ENCODE measurements at places on chromosomes 6 and 20.

DNA sequence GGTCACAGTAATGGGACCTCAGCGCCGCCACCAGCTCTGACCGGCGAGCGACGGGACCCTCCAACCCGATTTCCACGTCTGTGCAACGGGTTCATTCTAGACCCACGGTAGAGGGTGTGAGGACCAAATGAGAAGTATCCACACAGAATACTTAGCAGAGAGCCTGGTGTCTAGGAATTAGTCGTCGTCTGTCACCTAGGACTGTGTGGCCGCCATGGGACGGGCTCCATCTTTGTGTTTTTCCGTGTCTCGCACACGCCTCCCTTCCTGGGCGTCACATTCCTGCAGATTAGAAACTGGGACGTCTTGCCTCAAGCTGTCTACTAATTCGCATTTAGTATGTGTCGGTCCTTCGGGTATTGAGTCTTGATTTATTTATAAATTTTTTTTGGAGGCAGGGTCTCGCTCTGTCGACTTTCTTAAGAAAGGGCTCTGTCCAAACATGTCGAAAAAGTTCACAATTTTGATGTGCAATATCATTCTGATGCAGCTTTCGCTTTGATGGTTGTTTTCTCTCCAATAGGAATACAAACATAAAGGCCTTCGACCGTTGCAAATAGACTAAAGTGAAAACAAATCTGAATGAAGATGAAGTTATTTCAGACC, 563 bp downstream of the MGME1 start:
- H3K36me3 ChIP-seq: no peaks in the 10 kb centered on the region
- peaks cover 9% of the 10 kb centered on the region for H3K4me1 ChIP-seq
- peak overlapping the region; percentile 77 for H3K27ac ChIP-seq
- H3K4me3 ChIP-seq: peak overlapping the region; percentile 71
- peak; percentile 70 for DNase-seq

- DNase-seq: peak; percentile 24
- no peak overlapping the region for H3K4me3 ChIP-seq
- peaks cover 51% of the 10 kb centered on the region for H3K27me3 ChIP-seq
- no peaks in the 10 kb centered on the region for H3K4me1 ChIP-seq
- no peak overlapping the region for H3K27ac ChIP-seq
Observed at GRCh38 chr6:29702519-29703103, 20.6 kb upstream of the HLA-F start.

GRCh38 chr6:119339941-119340456, 9.6 kb downstream of the MAN1A1 start:
- no peaks in the 10 kb centered on the region for H3K4me1 ChIP-seq
- no peaks in the 10 kb centered on the region for H3K36me3 ChIP-seq
- H3K4me3 ChIP-seq: no peak overlapping the region
- DNase-seq: peak; percentile 13
- no peak overlapping the region for H3K27ac ChIP-seq

DNA sequence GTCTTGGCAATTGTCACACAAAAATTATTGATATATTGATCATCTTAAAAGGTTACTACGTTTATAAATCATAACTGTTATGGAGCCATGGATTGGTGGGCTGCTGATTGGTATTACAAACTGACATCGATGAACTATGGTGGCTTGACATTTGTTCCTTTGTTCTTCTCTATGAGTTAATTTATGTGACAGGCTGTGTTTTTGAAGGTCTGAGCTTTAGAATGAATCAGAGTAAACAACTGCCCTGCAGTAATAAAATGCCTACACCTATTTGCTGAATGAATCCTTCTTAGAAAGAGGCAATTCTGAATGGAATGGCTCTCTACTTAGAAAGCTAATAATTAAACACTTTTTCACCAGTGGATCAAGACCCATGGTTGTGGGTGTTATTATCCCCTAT, 506.3 kb upstream of the SPTLC3 start:
- no peak for DNase-seq
- H3K4me1 ChIP-seq: no peaks in the 10 kb centered on the region
- no peak overlapping the region for H3K27ac ChIP-seq
- H3K27me3 ChIP-seq: no peaks in the 10 kb centered on the region

- H3K4me1 ChIP-seq: no peaks in the 10 kb centered on the region
- H3K27ac ChIP-seq: no peak overlapping the region
- no peaks in the 10 kb centered on the region for H3K36me3 ChIP-seq
- no peaks in the 10 kb centered on the region for H3K27me3 ChIP-seq
- no peak for DNase-seq
Observed at GRCh38 chr6:20946890-20947289, 412.6 kb downstream of the CDKAL1 start.

DNA sequence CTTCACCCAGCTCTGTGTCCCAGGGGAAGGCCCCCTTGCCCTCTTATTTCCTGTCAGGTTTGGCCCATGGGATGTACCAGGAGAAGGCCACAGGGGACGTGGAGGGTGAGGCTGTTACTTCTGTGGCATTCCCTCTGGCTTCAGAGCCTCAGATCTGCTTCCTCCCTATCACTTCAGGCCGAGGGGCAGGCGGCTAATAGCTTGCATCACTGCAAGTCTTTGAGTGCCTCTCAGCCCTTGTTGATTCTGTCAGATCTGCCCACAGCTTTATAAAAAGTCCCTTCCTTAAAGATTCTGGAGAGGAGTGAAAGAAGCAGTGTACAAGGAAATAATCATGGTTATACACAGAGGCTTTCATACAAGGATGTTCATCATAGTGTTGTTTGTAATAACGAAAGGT, 86.9 kb downstream of the LRFN2 start:
- H3K36me3 ChIP-seq: no peaks in the 10 kb centered on the region
- peaks cover 47% of the 10 kb centered on the region for H3K27me3 ChIP-seq
- no peak overlapping the region for H3K4me3 ChIP-seq
- H3K27ac ChIP-seq: no peak overlapping the region
- no peaks in the 10 kb centered on the region for H3K4me1 ChIP-seq

DNA sequence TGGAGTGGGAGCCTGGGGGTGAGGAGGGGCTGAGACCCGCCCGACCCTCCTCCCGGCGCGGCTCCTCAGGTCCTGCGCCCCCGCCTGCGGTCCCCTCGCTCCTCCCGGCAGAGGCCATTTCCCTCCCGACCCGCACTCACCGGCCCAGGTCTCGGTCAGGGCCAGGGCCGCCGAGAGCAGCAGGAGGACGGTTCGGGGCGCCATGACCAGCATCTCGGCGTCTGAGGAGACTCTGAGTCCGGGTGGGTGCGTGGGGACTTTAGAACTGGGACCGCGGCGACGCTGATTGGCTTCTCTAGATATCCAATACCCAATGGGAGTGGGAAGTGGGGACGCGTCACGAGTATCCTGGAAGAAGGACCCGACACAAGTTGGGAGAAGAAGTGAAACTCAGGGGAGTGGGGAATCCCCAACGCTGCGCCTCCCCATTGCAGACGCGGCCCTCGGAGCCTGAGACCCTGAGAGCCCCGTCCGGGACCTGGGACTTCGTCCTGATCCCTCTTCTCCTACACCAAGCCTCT, at the start of gene HLA-B:
Gene HLA-B, minus strand, starts transcription at position 234 of the 521 bp plus-strand sequence. Its CDS starts 21 bp downstream, at position 213.
- peak; percentile 98 for DNase-seq
- no peak within 1 kb of the TSS for H3K27ac ChIP-seq
- peaks cover 17% of the 10 kb centered on the region for H3K36me3 ChIP-seq
- peak within 1 kb of the TSS; percentile 79 for H3K4me3 ChIP-seq

GRCh38 chr6:141077355-141078333, 1055.1 kb upstream of the GJE1 start:
- no peaks in the 10 kb centered on the region for H3K27me3 ChIP-seq
- no peak overlapping the region for H3K4me3 ChIP-seq
- H3K4me1 ChIP-seq: no peaks in the 10 kb centered on the region
- DNase-seq: peak; percentile 11

- H3K4me1 ChIP-seq: peaks cover 10% of the 10 kb centered on the region
- H3K36me3 ChIP-seq: no peaks in the 10 kb centered on the region
- DNase-seq: no peak
- no peak overlapping the region for H3K4me3 ChIP-seq
Observed at GRCh38 chr6:108839083-108839642, 9.1 kb upstream of the ARMC2 start.

- H3K36me3 ChIP-seq: no peaks in the 10 kb centered on the region
- no peak overlapping the region for H3K4me3 ChIP-seq
- no peak for DNase-seq
- no peaks in the 10 kb centered on the region for H3K27me3 ChIP-seq
- H3K4me1 ChIP-seq: no peaks in the 10 kb centered on the region
- H3K27ac ChIP-seq: no peak overlapping the region
Observed at GRCh38 chr6:24484657-24485323, 4.6 kb downstream of the GPLD1 start.

GRCh38 chr20:49724408-49725223, 10.9 kb upstream of the B4GALT5 start:
- H3K4me3 ChIP-seq: no peak overlapping the region
- peak; percentile 60 for DNase-seq
- H3K27me3 ChIP-seq: no peaks in the 10 kb centered on the region
- H3K4me1 ChIP-seq: peaks cover 2% of the 10 kb centered on the region

DNA sequence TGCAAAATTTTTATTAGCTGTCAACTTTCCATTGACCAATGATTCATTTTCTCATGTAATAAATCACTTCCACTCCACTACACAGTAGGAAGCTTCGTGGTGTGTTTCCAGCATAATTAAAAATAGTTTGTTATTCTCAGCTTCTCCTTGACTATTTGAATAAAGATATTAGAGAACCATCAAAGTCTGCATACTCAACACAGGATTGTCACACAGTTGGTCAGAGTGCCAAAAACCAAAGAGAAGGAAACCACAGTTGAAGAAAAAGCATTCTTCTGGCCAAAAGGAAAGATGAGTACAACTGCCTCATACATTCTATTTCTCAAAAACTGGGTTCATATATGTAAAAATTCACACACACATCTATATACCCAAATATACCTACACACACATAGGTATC, 455.1 kb upstream of the HSF2 start:
- H3K27ac ChIP-seq: no peak overlapping the region
- H3K4me3 ChIP-seq: no peak overlapping the region
- DNase-seq: no peak
- H3K36me3 ChIP-seq: no peaks in the 10 kb centered on the region
- H3K4me1 ChIP-seq: no peaks in the 10 kb centered on the region

GRCh38 chr6:1821164-1821512, 211.4 kb downstream of the FOXC1 start:
- DNase-seq: no peak
- H3K4me1 ChIP-seq: peaks cover 8% of the 10 kb centered on the region
- no peaks in the 10 kb centered on the region for H3K36me3 ChIP-seq
- H3K27ac ChIP-seq: peak overlapping the region; percentile 2
- no peaks in the 10 kb centered on the region for H3K27me3 ChIP-seq

Data from mesenchymal stem cell (in vitro differentiated cells and primary cell).